ENCODE measurements at places on chromosomes 4 and X.

DNA sequence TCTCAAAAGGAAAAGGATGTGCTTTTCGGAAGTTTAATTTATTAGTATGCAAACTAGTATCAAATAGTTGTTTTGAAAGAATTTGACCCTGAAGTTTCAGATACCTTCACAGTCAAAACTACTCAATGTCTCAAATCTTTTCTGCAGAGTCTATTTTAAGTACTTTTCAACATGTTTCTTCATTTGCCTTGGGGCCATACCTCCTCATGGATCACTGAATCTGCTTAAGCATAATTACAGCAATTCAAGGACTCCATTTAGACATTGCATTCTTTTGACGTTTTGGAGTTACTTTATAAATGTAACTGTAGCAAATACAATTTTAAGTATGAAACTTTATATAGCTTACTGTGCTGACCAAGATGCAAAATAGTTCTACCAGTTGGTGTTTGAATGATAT lies 25.5 kb downstream of the PALLD start:
- no peak for DNase-seq

DNA sequence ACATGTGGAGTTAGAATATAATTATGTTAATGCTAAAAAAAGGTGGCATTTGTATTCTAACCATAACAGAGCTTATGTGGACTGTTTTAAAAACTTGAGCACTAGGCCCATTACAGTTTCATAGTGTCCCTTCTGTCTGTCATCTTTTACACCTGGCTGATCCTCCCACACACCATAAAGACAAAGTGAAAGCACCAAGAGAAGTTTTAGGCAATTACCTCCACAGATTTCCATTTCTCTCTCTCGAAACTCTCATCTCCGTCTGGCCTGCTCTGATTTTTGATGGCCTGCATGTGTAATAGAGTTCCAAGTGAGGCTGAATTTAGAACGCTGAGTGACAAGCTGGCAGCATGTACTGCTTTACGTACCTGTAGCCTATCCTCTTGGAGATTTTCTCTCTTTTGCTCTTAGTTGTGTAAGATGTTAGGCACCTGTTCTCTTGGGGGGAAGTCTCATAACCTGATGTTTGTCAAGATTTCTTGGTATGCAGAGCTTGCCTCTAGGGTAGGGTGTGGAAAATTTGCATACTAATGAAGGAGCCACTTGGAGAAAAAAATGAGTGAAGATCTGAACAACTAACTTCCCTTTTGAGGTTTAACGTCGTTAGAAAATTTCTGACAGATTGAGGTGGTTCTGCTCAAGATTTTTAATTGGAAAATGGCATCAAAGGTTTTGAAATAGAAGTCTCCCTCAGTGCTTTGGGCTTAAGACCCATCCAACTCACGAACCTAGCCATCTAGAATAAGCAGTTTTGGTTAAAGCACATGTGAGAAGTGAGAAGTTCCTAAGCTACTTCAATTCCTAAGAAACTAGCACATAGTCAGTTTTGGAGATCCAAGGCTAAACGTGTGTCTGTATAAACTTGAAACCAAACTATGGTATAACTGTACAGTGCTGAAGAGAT lies 57.6 kb upstream of the RAP1GDS1 start:
- no peak for DNase-seq

- peak; percentile 53 for DNase-seq
These were observed 1.0 kb downstream of the OTUD4 start for GRCh38 chr4:145179281-145179860.

DNA sequence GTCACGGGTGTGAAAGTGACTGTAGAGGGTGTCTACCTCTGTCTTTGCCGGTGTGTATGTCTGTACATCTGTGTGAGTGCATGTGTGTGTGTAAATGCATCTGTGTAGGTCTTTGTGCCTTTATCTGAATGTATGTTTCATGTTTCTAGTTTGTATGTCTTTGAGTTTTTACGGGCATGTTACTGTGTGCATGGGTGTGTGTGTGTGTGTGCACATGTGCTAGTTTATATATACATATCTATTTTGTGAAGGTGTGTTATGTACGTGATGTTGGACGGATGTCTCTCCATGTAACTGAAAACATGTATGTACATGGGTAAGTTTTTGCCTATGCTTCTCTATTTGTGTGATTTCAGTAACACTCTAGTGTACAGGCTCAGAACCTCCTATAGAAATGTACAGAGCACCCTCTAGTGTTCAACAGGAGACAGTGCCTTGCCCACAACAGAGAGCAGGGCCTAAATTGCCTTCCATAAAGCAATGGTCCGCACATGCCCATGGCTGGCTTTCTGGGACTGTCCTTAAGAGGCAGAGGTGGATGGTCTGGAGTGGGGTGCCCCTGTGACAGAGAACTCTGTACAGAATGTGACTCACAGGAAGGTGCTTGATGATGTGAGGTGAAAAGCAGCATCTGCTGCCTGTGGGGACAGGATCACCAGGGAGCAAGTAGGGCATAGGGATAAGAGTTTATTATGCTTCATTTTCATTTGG lies 343.5 kb downstream of the RAPGEF2 start:
- DNase-seq, result no peak

DNA sequence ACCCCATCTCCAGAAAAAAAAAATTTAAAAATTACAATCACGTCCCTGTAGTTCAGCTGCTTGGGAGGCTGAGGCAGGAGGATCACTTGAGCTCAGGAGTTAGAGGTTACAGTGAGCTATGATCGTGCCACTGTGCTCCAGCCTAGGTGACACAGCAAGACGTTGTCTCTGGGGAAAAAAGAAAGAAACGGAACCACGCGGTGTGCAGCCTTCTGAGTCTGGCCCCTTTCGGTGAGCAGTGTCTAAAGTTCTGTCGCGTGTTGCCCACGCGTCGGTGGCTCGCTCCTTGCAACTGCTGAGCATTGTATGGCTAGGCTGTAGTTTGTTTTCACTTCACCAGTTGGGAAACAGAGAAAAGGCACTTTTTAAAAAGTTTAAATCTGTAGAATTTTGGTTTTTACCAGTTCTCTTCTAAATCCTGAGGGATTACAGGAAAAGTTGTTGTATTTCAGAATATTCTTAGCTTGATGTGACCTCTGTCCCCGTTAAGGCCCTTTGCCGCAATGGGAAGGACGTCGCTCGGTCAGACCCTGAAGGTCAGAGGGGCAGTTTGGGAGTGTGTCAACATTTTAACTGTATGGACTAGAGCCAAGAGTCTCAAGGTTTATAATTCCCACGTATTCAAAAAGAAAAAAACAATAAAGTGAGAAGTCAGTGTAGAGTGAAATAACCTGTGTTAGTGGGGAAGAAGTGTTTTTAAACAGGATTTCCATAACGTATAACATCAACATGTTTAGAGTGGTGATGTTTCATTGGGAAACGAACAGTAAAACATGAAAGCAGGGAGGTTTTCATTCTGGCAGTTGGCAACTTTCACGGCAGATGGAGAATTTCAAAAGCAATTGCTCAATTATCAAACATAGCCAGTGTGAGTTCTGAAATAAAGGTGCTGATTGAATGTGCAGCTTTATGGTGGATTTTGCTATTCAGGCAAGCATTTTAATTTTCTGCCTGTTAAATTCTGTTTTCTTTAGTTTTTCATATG lies 45.8 kb upstream of the MSANTD1 start:
- DNase-seq, result no peak

DNA sequence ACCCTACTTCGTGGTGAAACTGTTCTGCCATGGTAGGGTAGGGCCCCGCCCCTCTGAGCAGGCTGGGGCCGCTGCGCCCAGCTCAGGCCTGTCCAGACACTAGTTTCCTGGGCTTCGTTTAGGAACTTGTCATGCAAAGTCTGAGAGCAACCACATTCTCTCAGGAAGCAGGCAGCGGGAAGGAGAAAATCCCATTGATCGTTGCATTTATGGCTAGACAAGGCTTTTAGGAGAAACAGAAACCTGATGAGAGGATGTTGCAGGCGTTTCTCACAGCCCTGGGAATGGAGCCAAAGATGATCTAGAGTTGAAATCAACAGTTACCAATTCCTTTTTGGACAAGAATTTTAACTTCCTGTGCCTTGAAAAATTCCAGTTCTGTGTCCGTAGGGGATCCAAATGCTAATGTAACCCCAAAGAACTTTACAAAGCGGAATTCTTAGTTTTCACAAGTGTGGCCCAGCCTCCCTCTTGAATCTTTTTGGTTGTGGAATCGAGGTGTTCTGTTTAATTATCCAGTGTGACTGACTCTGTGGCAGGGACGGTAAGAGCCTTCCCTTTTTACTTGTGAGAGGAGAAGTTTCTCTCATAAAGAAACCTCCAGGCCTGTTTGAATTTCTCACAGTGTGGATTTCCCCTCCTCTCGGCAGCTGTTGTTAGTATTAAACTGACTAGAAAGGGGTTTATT lies 4.5 kb upstream of the CXCL9 start:
- DNase-seq, result no peak

DNA sequence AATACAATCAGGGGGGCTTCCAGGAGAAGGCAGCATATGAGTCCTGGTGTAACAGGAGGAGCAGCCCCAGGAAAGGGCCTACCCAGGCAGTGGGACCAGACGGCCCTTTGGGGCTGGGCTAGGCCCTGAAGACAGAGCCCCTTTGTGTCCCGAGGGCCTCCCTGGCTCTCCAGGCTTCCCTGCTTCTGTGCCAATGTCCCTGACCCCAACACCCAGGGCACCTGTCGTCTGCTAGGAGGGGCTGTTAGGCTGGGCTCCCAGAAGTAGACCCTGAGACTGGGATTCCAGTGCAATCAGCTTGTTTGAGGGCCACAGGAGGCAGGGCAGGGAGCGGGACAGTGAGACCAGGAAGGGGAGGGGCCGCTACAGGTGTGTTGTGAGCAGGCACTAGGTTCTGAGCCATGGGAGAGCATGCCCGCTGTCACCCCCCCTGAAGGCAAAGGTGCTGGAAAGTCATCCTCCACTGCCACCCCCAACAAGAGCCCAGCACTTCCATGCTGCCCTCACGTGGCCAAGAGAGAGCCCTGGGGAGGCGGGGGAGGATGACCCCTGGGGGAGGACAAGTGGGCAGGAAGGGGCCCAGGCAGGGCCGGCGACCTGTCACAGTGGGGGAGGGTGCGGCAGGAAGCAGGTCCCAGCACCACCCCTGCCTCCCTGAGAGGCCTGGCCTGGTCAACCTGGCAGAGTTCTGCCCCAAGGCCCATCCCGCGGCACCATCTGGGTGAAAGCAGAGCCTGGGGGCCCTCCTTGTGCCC lies 64.8 kb downstream of the ADRA2C start:
- DNase-seq, result no peak
